BJ (cell line): ENCODE measurements at places on chromosomes 6 and 20.

- DNase-seq, result no peak
These were observed 244.2 kb downstream of the EPM2A start for GRCh38 chr6:145491126-145491525.

DNA sequence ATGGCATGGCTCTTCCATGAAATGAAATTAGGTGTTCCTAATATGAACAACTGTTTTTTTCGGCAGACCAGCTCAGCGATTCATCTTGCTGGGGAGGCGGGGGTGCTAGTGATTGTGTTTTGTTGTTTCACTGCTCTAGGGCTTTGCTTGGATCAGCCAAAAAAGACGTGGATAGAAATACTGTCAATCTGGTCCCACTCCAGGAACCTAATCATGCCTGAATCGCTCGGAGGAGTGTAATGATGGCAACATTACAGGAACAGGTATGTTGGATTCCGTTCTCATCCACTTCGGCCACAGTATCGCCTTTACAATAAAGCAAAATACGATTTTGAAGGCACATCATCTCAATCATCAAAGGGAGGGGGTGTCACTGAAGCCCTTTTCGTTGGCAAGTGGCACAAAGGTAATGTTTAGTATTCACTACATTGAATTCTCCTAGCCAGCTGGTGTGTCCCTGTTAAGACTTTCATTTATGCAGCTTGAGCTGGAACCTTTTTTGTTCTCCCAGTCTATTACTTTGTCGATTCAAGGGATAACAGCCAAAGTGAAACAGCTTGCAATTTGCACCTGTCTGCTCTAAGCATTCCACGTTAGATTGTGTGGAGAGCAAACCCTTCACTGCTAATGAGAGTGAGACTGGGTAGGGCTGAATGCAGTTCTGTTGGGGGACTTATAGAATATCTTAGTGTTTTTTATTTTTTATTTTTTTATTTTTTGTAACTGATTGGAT is 477.7 kb downstream of the TFAP2A start:
- DNase-seq, result no peak

- DNase-seq, result no peak
These were observed 222.8 kb upstream of the RREB1 start for GRCh38 chr6:6884916-6885315.

DNA sequence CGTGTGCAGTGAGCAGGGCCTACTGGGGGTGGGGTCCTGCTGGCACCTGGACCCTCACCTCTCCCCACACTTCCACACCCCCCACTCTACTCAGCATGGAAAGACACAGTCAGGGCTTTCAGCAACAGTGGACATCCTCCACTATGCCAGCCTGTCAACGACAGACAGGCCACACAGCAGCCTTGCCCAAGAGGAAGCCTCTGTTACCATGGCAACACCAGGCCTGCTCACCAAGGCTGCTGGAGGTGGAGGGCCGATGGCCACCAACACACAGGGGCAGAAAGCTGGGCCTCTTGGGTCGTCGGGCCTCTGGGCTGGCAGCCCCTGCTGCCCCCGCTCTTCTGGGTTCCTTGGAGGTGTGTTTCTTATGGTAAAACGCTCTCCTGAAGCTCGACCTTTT is 13.6 kb downstream of the BNIP5 start:
- no peak for DNase-seq
